GM13976 (cell line): ENCODE measurements at places on chromosomes 5 and 9.

GRCh38 chr9:114071197-114071795 lies 6.8 kb downstream of the AMBP start:
- no peak for DNase-seq

DNA sequence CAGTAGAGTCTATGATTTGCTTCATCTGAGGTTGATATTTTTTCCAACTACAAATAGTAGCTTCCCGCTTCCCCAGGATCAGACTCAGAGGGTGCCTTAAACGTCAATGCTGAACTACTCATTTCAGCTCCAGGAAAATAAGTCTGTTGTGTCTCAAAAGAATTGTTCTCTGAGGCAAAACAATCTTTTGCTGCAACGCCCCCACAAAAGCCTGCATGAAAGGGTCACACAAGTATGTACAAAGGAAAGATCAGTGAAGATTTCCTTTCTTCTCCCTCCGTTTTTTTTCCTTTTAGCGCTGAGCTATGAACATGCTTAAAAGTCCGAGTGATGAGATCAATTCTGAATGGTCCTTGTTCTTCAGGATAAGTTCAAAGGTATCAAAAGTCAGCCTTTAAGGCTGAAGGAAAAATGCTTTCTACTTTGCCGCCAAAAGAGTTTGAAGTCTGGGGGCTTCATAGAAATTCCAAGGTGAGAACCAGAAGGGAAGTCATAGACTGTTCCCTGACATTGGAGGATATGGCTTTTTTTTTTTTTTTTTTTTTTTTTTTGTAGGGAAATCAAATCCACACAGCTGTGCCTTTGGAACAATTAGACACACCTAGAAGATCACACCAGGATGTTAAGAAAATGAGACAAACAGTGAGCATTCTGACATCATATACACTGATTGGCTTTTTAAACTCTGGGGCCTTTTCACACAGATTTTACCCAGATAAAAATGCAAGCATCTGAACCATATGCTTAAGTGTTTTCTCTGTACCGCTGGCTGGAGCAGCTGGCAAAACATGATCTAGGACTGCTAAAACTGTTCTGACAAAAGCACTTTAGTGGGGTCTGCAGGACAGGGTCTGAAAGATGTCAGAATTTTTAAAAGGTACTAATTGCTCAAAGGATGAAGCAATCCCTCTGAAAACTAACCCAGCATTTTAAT lies 329.3 kb downstream of the ENC1 start:
- DNase-seq, result no peak

- no peak for DNase-seq
Measured at GRCh38 chr9:38073882-38074281, 4.9 kb upstream of the SHB start.

DNA sequence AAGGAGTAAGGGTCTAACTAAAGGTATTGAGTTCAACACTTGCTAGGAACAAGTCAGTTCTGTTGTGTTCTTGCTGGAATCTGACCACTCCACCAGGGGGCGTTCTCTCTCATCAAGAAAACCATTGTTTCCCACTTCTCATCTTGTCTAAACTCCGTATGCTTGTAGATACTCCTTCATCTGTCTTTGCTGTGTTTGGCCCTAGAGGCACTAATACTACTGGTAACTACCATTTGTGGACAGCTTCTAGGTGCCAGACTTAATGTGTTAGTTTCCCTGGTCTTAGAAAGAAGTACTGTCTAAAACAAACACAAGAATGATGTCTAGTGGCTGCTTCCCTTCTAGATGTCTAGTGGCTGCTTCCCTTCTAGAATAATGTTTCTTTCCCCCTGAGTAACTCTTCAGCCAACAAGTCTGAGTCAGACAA lies 18.7 kb upstream of the PTPDC1 start:
- DNase-seq, result peak; percentile 68

DNA sequence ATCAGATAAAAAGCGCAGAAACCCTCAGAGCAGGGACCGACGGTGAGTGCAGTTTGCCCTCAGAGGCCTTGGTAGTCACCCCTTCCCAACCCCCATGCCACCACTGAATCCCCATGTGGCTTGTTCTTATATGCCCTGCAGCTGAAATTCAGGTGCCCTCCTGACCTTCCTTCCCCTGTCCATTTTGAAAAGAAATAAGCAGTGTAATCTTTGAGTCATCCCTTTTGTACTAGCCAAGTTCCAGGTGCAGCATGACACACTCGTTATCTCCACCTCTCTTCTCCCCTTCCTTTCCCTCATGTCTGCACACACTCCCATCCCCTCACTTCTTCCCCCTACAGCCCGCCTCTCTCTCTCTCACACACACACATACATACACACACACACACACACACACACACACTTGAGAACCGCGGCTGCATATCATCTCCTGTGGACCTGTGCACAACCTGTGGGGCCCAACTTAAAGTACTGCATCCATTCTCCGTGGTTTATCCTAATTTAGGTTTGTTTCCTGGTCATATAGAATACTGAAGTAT lies 53.1 kb downstream of the SYK start:
- DNase-seq, result no peak

GRCh38 chr9:15889555-15889954 lies 336.7 kb downstream of the CCDC171 start:
- DNase-seq, result no peak

- no peak for DNase-seq
Measured at GRCh38 chr9:99116003-99116411, 11.1 kb downstream of the TGFBR1 start.

GRCh38 chr5:144671066-144671465 lies 500.4 kb downstream of the KCTD16 start:
- DNase-seq, result no peak

DNA sequence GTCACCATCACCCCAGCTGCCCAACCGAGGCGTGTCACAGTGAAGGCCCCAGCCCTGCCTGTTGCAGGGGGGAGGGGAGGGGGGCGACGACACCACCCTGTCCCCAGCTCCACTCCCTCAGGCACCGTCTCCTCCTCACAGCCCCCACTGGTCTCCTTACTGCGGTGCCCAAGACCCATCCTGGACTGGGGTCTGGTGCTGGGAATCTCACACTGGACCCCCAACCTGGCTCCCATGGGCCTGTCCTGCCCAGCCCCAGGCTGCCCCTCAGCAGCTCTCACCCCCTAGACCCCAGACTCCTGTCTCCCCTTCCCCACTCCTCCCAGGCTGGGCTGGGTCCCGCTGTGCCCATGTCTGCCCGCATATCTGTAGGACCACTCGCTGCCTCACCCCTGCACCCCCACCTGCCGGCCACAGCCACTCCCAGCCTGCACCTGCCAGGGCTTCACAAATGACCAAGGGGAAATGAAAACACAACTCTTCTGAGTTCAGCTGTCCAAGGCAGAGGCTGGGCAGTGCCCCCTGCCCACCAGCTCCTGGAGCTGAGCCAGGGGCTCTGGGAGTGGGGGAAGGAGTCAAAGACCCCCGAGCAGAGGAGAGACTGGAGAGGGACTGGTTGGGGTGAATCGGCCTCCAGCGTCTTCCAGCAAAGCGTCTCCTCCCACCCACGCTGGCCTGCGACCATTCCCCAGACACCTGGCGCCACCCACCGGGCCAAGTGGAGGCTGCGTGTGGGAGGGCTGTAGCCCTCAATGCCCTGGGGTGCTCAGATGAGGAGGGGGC lies 32.6 kb upstream of the EGFL7 start:
- DNase-seq, result peak; percentile 85

GRCh38 chr9:133826289-133827085 lies 88.3 kb upstream of the SARDH start:
- DNase-seq, result no peak

DNA sequence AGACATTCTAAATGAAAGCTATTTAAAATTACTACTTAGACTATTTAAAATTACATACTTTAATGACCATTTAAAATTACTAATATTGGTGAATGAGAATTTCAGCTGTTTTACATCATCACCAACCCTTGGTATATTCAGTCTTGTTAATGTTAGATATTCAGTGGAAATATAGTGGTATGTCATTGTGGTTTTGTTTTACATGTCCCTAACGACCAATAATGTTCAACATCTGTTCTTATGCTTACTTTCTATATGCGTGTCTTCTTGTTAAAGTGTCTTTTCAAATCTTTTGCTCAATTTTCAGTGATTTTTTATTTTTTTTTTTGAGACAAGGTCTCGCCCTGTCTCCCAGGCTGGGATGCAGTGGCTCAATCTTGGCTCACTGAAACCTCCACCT lies 279.3 kb upstream of the TARS1 start:
- no peak for DNase-seq

GRCh38 chr5:132777209-132778069 lies at the start of gene SEPTIN8:
TSS of gene SEPTIN8 (minus strand) at chr5:132777239. CDS start at chr5:132777137, 102 bp downstream.
- DNase-seq, result peak; percentile 86

GRCh38 chr5:82050955-82051354 lies 79.1 kb downstream of the ATG10 start:
- no peak for DNase-seq

GRCh38 chr5:160930406-160930805 lies 78.4 kb upstream of the ATP10B start:
- DNase-seq, result no peak

- no peak for DNase-seq
Measured at GRCh38 chr5:162529886-162530285, 462.3 kb downstream of the GABRG2 start.

- no peak for DNase-seq
Measured at GRCh38 chr5:160835376-160835775, 16.6 kb downstream of the ATP10B start.

- DNase-seq, result no peak
Measured at GRCh38 chr5:157443041-157443549, 16.9 kb upstream of the NIPAL4 start.

DNA sequence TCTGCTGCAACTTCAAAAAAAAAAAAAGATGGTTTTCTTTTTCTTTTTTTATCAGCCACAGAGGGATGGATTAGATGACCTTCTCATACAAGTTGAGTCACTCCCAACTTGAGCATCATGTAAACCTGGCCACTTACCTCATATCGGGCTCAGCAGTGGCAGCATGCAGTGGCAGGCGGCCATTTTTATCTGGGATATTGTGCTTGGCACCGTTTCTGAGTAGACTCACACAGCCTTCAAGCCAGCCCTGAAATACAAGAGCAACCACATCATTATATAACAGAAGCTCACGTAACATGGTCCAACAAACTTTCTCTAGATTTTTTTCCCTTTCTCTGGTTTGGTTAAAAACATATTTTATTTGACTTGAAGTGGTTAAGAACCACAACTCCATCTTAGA lies 62.6 kb downstream of the ANKRD55 start:
- no peak for DNase-seq

GRCh38 chr5:107820429-107820828 lies 149.7 kb upstream of the EFNA5 start:
- no peak for DNase-seq

- DNase-seq, result no peak
Measured at GRCh38 chr5:107665036-107665570, 5.6 kb downstream of the EFNA5 start.

DNA sequence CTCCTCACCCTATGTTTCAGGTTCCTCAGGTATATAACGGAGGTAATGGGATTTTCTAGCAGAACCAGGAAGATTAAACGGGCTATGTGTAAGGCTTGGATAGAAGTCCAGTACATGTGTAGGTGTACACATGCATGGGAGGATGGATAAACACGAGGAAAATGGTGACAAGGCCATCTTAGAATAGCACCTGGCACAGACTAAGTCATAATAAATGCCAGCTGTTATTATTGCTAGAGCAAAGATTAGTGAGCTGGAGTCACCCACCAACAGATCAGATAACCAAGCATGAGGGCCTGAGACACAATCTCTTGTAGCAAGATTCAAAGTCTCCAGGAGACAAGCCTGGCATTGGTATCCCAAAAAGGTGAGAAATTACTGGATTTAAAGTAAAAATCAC lies 21.1 kb downstream of the SPOCK1 start:
- DNase-seq, result no peak

GRCh38 chr5:129477532-129477931 lies 17.4 kb downstream of the ADAMTS19 start:
- no peak for DNase-seq

DNA sequence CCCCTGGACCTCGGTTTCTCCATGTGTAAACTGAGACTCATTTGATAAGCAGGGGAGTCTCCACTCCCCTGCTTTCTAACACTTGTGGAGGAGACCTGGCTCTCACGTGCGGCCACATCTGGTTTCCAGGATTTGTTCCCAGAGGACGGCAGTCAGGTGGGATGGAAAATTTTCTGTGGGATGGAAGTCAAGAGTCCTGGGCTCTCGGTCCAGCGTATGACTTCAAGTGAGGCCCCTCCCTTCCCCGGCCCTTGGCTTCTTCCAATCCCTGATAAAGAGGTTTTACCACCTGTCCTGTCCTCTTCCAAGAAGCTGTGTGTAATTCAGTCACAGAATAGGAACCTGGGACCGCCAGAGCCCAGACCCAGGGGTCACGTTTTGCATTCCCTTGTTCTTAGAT lies 35.0 kb downstream of the TMOD1 start:
- no peak for DNase-seq

GRCh38 chr9:71250581-71250980 lies 129.2 kb upstream of the TRPM3 start:
- DNase-seq, result no peak

DNA sequence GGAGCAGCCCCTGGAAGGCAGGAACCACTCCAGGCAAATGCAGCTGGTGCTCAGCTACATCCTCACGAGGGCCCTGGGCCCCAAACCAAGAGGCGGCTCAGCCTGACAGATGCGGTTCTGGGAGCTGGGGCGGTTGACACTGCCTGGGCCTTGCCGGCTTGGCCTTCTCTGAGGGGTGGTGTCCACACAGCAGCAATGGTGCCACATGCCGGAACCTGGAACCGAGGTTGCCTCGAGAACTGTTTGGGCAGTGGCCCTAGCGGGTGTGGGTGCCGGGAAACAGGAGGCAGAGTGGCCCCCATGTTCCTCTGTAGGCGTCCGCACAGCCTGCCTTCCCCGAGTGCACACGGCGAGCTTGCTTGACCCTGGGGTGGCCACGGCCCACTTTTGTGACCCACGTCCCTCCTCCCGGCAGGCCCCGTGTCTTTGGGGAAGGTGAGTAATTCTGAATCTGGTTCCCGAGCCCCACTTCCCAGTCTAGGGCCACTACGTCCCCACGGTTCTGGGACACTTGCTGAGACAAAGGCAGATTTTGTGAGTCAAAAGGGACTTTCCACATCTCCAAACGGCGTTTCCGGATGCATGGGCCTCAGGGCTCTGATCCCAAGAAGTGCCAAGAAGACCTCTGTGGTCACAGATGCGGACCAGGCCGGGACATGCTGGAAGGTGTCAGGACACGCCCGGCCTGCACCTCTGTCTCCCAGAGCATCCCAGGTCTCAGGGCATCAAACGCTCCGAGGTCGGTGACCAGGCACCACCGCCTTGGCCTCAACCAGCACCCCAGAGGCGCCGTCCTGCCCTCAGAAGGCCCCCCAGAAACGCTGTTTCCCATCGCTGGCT lies 27.7 kb upstream of the SLC12A7 start:
- DNase-seq, result no peak

DNA sequence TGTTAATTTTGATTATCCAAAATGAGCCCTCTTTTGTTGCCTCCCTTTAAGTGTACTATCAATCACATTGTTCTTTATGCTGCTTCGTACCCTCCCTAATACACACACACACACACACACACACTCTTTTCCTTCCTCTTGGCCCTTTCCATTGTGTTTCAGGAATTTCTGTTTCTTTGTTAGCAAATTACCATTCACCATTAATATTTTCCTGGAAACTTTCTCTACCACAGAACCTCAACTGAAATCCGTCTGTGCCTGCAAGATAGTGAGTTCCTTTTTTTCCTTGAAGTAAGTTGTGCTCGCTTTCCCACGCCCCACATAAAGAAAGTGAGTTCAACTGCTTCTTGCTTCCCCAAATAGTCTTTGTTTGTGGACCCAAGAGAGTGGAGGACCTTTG lies 61.8 kb downstream of the SMIM15 start:
- DNase-seq, result no peak
